ENCODE measurements at places on chromosomes 16 and 17. TPM values are rescaled to one million over a fixed set of nuclear protein-coding genes. Genes with fewer than 3 reads are reported as not detected.

DNA sequence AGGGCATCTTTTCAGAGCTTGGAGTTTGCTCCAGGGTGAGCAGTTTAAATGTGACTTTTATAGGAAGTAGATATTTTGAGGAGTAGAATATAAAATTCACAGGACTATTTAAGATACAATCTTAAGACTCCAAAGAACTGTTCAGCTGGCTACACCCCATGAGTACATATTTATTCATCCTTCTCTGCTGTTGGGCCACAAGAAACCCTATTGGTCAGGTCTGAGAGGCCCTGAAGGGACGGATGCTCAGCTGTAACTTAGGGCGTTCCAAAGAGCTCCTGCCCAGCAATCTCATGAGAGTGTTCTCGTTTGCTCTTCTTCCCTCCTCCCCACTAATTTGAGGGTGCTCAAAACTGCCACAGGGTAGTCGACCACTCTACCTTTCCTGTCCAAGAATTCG, 7.3 kb downstream of the ST6GALNAC2 start:
- DNase-seq, result no peak

- no peak for DNase-seq
Measured at GRCh38 chr17:73863761-73864535, 219.7 kb upstream of the SDK2 start.

DNA sequence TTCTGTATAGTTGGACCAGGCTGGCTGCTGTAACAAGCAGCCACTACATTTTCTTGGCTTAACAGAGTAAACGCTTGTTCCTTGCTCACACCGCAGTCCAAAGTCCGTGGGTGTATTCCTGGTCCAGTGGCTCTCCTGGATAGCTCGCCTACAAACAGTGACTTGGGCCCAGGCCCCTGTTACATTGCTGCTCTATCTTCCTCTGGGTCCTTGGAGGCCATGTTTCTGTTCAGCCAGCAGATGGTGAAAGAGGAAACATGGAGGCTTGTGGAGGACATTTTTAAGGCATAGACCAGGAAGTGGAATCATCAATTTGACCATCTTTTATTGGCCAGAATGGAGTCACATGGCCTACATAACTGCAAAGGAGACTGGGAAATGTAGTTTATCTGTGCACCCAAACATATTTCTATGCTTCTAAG, 55.1 kb downstream of the ATP2C2 start:
- no peak for DNase-seq

DNA sequence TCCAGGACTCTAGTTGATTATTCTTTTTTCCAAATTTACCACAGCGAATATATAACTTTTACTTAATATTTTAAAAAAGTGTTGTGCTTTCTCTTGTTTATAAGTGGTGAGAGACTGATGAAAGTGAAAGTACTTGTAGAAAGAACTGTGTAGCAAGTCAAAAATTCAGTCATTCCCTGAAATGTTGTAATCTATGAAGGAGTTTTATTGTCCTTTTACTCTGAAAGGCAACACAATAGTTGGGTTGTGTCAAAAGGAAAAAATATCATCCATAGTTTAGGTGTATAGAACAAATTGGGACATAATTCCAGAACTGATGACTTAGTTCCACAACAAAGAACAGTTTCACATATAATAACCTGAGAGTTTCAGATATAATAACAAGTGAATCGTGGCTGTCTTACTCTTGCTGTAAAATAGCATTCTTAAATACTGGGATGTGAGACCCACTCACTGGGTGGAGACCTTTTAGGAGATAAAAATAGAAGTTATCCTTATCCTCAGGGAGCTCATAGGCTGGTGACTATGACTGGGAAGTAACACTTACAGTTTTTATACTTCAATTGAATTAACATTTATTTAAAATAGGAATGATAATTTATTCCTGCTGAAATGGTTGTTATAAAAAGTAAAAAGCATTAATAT, 20.6 kb downstream of the CYB5B start:
- no peak for DNase-seq

GRCh38 chr16:57859331-57859730, 57.0 kb upstream of the KIFC3 start:
- no peak for DNase-seq

The NLRC3 gene
- total RNA-seq, result 1.2 TPM

The CPHXL2 gene
- total RNA-seq, result not detected

The SLC52A1 gene
- 0.58 TPM for total RNA-seq

The EFCAB5 gene
- 0.90 TPM for total RNA-seq

Measured in urinary bladder (tissue), 4 donors.